ENCODE measurements at places on chromosomes 5 and 9.
A peak's percentile ranks its signal among the peaks of the same experiment; 100 is the strongest.

- peak; percentile 32 for DNase-seq
Measured at GRCh38 chr9:75200892-75201470, 112.7 kb downstream of the OSTF1 start.

GRCh38 chr5:56023296-56023695 lies 28.5 kb upstream of the IL6ST start:
- no peak for DNase-seq

DNA sequence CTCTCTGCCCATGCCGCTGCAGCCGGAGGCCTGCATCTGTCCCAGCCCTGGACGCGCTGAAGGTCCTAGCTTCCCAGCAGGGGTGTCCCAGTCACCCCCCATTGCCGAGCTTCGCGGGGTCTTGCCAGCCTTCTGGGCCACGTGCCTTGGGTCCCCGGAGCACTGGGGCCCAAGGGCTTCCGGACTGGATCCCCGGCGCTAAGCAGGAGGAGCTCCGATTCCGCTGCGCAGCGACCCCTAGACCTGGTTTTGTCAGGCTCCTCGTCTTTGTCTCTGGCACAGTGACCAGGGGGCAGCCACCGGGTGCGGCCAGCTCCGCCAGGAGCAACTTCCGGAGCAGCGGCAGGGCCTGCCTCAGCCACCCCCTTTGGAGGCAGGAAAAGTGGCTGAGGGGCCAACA lies 3.3 kb upstream of the IRX1 start:
- no peak for DNase-seq

DNA sequence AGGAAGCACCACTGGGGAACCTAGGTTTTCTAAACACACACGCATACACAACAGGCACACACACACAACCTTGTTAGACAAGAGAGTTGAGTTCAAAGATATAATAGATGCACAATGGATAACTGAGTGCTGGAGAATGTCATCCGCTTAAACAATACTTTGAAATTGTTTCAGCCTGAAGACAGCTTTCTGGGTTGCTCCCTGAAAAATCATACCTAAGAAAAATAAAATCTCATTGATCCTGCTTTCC lies 126.1 kb downstream of the TMEM161B start:
- no peak for DNase-seq

DNA sequence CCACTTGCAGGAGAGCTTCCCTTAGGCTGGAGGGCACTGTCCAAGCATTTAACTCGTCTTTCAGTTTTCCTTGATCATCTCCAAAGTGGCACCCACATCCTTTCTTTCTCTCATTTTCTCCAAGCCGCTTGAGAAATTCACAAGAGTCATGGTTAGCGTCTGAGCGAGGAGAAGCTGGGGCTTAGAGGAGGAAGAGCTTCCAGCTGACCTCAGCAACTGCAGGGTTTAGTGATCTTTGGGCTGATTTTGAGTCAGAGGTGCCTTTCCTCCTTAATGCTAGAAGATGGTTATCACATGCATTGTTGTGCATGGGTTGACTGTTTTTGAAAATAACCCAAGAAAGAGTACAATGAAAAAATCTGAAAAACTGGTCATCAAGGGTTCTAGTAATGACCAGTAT lies 134.7 kb downstream of the GADD45G start:
- no peak for DNase-seq

DNA sequence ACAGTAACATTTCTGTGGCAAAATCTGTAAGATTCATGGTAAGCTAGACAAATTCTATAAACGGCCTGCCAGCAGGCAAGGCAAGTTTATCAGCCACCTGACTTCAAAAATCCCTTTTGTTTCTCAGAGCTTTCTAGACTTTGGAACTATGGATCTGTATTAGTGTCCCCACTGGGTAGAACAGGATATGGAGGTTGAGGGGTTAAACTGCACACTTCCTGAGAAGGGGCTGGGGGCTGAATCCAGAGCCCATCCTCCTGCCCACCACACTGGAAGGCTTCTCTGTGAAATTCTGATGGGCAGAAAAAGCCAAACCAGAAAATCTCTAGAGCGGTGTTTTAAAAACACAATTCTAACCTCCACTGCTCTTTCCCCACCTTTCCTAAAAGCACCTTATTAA lies 128.7 kb downstream of the ENTREP1 start:
- DNase-seq = no peak

GRCh38 chr5:8241076-8241475 lies 372.1 kb downstream of the MTRR start:
- no peak for DNase-seq

DNA sequence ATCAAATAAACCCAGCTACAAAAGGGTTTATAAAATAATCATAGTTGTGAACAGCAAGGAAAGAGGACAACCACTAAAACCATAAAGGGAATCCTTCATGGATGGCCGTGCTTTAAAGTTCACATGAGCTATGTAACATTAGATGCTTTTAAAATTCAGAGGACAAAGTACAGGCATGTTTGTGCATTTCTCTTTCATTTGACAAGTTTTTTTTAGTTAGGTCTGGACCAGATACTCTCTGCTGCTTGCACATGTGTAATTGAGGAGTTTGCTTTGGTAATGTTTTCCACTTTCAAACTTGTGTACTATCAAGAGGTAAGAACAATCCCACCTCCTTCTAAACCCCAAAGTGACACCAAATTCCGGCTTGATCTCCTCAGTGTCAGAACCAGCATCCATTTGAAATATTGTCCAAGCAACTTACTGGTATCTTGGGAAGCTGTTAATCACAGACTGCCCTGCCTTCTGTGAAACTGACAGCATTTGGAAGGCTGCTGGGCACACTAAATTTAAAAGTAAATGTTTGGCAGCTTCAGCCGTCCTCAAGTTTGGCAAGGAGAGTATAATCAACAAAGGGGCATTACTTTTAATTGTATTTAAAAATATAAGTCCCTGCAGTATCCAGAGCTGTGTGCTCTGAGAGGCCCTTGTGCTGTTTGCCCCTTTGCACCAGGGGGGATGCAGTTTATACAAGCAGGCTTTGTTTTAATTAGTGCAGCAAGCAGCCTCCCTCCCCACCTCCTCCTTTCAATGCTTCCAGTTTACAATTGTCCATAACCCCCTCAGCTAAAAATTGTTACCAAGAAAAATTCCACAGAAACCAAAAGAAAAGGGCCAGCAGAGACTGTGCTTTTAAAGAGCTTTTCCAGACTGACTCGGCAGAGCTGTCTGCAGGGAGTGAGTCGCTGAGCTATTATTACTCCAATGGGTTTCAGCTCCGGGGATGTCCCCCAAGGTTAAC lies 328.3 kb upstream of the MPDZ start:
- no peak for DNase-seq

- DNase-seq = no peak
Measured at GRCh38 chr5:71836559-71837112, 117.6 kb downstream of the CARTPT start.

- no peak for DNase-seq
Measured at GRCh38 chr5:155905364-155905763, 421.6 kb upstream of the SGCD start.

DNA sequence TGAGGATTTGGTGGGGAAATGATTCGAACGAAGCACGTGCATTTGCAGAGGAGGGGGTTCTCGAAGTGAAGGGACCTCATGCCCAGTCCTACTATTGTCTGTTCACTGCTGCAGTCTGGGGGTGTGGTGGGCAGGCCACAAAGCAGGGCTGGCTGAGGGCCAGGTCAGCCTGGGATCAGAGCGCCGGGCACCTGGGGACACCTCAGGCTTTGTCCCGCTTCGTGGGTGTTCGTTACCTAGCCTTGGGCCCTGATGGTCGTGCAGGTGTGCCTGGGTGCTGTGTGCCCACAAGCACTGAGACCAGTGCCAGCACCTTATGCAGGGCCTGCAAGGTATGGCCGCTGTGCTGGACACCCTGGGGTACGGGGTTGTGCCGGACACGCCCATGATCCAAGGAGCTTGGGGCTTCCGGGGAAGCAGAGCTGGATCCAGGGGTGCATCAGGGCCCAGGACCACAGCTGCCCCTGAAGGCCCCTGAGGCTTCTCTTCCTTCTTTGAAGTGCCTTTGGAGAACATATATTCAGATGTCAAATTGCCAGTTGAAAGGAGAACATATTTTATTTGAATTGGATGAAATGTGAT lies 80.6 kb downstream of the COL5A1 start:
- no peak for DNase-seq
